ENCODE measurements at places on chromosomes 16 and 17.
A peak's percentile ranks its signal among the peaks of the same experiment; 100 is the strongest.

DNA sequence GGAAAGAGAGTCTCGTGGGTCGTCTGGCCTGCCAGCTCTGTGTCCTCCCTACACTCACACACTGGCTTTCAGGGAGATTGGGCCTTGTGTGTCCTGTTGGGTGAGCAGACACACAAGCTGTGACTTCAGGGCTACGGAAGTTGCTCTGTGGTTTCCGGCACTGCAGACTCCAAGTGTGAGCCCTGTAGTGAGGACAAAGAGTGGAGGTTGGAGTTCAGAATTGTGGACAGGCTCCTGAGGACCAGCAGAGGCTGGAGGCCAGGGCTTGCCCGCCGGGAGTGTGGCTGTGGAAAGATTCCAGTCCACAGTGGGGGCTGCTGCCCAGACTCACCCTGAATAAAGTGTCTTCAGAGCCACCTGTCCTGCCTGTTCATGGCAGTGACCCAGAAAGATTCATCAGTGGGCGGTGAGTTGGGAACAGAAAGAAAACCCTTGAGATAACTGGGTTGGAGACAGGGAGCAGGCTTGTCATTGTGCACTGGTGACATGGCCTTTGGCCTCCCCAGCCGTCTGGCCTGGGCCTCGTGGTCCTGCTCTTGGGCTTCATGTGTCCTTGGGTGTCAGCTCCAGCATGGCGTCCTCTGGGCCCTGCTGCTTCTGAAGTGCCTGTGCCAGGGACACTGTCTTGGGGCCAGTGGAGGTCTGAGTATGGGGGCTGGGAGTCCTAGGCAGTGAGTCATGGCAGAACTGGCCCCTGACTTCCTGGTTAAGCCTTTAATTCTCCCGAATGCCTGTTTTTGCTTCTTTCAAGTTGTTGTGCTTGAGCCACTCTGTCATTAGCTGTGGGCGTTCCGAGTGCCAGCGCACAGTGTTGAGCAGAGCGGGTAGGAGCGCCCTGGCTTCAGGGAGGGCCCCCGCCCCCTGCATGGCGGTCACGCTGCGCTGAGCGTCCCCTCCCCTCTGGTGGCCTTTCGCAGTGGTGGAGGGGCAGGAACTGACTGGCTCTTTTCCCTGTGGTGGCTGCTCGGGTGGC lies 19.9 kb upstream of the ZNF750 start:
- DNase-seq: peak; percentile 59

DNA sequence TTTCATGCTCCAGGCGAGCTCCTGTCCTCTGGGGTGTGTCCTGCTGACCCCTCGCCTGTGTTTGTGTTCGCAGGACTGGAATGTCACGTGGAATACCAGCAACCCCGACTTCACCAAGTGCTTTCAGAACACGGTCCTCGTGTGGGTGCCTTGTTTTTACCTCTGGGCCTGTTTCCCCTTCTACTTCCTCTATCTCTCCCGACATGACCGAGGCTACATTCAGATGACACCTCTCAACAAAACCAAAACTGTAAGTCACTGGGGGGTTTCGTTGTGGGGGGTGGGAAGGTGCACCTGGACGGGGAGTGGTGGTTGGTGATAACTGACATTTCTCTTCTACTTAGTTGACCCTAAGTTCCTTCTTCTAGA lies 58.3 kb downstream of the ABCC1 start:
- no peak for DNase-seq

- DNase-seq: peak; percentile 64
Measured at GRCh38 chr17:80970762-80971703, 20.6 kb upstream of the CHMP6 start.

GRCh38 chr16:13909872-13910303 lies 10.1 kb upstream of the ERCC4 start:
- no peak for DNase-seq

DNA sequence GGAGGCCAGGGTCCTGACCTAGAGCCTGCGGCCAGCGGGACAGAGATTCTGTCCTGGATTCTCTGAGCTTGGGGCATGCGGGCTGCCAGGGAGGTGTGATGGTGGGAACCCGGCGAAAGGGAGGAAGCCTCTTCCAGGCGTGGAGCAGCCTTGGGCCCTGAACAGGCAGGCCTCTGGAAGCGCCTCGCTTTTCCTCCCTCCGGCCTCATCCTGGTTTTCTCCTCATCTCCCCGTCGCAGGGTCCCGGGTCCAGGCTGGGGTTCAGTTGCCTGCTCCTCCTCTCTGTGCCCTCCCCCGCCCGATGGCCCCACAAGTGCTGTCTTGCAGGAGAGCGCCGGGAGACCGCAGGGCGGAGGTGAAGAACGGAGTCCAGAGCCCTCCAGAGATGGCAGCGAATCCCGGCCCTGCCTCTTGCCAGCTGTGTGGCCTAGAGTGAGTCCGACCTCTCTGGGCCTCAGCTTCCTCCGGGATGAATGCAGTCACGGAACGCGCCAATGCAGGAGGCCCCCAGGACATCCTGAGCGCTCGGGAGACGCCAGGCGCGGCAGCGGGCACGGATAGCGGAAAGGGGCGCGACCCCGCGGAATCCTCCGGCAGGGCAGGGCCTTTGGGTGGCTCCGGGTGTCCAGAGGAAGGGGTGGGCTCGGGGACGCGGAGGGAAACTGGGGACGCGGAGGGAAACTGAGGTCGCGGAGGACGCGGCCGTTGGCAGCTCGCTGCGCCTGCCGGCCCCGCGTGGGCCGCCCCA lies 553 bp upstream of the RAB11FIP4 start:
- DNase-seq: no peak

DNA sequence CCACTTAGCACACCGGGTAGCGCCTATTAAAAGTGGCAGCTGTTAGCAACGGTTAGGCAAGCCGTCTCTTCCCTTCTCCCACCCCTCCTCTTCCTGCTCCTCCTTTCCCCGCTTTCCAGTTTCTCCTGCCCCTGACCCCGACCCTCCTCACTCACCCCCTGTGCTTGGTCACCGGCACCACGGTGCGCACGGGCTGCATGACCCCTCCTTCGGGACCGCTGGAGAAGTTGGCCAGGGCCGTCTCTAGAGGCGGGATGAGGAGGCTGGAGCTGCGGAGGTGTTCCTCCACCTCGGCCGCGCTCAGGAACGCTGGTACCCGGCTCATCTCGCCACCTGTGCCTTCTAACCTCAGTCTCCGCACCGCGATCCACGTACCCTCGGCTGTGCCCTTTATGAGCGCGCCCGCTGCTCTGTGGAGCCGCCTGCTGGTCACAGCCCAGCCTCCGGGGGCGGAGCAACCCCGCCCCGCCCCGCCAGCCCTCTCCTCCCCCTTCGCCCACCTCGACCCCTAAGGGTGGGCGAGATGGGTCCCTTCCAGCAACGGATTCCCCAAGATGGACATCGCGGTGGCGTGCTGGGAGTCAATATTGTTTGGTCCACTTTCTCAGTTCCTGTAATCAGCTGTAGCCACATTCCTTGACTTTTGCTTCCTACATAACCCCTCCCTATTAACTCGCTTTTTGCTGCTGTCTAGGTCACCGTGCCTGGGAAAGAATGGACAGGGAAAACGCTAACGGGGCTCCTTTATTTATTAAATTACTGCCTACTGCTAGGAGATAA lies at the start of gene CRYM:
TSS of gene CRYM (minus strand) at position 364 of the 780 bp plus-strand sequence. CDS start at position 325, 39 bp downstream.
- DNase-seq: no peak

- DNase-seq: no peak
Measured at GRCh38 chr16:84081446-84081989, 35.2 kb downstream of the MBTPS1 start.

GRCh38 chr17:28576758-28577465 lies at the start of gene ALDOC:
TSS of gene ALDOC (minus strand) at chr17:28576895. CDS start at chr17:28575532, 1,363 bp downstream.
- peak; percentile 96 for DNase-seq

GRCh38 chr17:72354071-72354470 lies 233.3 kb downstream of the SOX9 start:
- no peak for DNase-seq

- DNase-seq: peak; percentile 21
Measured at GRCh38 chr16:4087099-4087885, 28.9 kb downstream of the ADCY9 start.

DNA sequence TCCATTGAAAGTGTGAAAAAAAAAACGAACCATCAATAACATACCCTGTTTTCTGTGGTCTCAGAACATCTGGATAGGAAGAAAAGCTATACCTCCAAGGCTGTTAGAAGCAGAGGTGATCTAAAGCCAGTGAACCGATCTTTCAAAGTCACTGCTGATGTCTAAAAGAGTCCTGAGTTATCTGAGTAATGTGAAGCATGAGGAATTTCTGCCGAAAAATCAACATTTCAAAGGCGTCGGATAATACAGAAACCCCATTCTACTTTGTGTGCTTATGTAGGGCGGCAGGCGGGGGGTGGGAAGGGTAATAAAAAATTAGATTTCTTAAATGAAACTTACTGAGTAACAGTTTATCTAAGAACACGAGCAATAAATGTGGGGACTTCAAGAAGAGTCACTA lies 3.9 kb downstream of the XYLT1 start:
- DNase-seq: no peak

DNA sequence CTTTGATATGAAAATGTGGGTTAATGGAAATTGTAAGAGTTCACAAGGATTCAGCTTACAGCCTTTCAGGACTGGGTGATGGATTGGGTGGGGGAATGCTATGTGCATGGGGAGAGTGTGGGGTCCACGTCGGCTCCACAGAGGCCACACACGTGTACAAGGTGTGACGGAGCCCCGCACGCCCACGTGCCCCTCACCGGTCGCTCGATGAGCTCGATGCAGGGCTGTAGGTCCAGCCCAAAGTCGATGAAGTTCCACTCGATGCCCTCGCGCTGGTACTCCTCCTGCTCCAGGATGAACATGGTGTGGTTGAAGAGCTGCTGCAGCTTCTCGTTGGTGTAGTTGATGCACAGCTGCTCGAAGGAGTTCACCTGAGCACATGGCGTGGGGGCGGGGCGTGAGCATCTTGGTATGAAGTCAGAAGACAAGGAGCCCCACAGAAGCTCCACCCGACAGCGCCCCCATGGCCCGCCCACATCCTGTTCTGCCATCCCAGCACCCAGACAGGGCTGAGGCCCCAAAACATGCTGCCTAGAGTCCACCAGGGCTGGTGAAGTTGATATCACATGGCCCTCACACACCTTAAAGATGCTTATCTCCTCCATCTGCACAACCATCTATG lies 99.1 kb downstream of the MYH11 start:
- no peak for DNase-seq

GRCh38 chr17:5238333-5238732 lies 3.7 kb upstream of the SCIMP start:
- no peak for DNase-seq

- DNase-seq: no peak
Measured at GRCh38 chr17:51692917-51693316, 432.6 kb downstream of the UTP18 start.

- DNase-seq: no peak
Measured at GRCh38 chr17:40854175-40854814, 12.7 kb downstream of the KRT12 start.

GRCh38 chr16:46885960-46886763 lies 2.0 kb downstream of the GPT2 start:
- no peak for DNase-seq

- no peak for DNase-seq
Measured at GRCh38 chr16:53084141-53084541, 29.4 kb downstream of the CHD9 start.

DNA sequence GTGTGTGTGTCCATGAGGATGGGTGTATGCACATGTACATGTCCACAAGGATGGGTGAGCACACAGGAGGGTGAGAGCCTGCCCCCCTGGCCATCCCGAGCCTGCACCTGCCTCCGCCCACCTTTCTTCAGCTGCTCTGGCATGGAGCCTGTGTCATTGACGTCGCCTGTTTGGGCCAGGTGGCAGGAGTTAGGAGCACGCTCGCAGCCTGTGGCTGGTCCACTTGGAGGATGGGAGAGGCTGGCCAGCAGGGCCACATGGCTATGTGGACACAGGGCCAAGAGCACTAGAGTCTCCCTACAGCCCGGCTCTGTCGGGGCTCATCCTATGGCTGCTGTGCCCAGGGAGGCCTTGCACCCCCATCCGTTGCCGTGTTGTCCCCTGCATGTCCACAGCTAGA lies 21.4 kb downstream of the BAHCC1 start:
- DNase-seq: no peak

GRCh38 chr17:75652934-75653549 lies 13.9 kb downstream of the RECQL5 start:
- no peak for DNase-seq

DNA sequence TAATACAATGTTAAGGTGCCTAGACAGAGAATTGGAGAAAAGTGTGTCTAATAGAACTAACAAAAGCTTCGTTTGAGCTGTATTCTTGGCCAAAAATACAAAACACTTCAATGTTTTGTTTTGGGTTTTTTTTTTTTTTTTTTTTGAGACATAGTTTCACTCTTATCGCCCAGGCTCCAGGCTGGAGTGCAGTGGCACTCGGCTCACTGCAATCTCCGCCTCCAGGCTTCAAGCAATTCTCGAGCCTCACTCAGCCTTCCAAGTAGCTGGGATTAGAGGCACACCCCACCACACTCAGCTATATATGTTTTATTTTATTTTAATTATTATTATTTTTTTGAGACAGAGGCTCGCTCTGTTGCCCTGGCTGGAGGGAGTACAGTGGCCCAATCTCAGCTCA lies 38.3 kb upstream of the CARMIL2 start:
- DNase-seq: no peak

- DNase-seq: peak; percentile 83
Measured at GRCh38 chr16:68236137-68236825, 354 bp upstream of the ESRP2 start.

GRCh38 chr17:4161192-4161966 lies 18.4 kb downstream of the CYB5D2 start:
- DNase-seq: no peak

- no peak for DNase-seq
Measured at GRCh38 chr17:72116661-72117521, 3.9 kb upstream of the SOX9 start.

DNA sequence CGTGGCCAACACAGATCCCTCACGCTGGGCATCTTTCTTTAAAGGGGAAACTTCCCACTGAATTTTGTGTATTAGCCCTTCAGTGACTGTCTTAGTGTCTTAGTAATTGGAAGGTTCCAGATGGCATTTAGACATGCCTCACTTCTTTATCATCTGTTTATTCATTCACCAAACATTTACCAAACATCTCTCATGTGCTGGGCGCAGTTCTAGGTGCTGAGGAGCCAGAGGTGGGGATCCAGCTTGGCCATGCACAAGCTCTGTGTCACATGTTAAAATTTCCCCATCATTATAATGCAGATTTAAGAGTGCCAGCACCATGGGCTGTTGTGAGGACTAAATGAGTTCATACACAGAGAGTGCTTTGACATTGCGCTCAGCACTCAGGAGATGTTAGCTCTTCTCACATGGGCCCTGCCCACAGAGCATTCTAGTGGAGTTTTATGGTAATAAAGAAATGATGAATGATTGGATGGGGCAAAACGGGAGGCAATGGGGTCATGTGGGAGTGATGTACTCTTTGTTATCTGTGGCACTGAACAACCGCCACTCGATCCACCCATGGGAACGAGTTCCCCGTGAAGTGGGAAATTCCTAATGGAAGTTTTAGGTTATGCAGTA lies 119.7 kb downstream of the SNX29 start:
- no peak for DNase-seq

- peak; percentile 71 for DNase-seq
Measured at GRCh38 chr17:64028874-64029464, 8.5 kb upstream of the ICAM2 start.

- DNase-seq: no peak
Measured at GRCh38 chr17:74251569-74251968, 22.5 kb upstream of the DNAI2 start.

Measured in suprapubic skin (tissue), 4 donors.